ENCODE measurements at places on chromosomes 4 and X.

DNA sequence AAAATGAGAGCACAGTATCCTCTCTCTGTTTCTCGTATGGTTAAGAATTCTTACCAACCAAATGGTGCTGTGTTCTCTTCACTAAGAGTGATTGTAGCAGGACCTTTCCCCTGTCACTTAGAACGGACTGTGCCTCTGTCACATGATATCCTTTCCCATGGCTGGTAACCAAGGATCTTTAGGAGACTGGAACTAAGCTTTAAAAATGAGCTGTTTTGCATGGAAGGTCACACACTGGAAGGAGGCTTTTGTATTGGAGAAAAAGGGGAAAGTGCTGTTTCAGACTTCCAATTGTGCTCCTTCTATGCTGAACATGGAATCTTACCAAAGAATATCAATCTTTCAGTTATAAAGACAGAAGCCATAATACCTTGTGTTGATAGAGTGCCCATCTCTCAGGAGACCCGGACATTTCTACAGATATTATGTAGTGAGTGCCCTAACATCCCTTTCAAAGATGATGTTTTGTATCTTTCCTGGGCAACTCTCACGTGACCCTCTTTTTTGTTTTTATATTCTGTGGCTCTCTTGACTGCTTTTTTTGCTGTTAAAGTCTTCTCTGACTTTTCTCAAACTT, 148.6 kb downstream of the SLC4A4 start:
- no peak for DNase-seq

- DNase-seq: no peak
These were observed 49.9 kb upstream of the GIMD1 start for GRCh38 chr4:106418444-106418843.

DNA sequence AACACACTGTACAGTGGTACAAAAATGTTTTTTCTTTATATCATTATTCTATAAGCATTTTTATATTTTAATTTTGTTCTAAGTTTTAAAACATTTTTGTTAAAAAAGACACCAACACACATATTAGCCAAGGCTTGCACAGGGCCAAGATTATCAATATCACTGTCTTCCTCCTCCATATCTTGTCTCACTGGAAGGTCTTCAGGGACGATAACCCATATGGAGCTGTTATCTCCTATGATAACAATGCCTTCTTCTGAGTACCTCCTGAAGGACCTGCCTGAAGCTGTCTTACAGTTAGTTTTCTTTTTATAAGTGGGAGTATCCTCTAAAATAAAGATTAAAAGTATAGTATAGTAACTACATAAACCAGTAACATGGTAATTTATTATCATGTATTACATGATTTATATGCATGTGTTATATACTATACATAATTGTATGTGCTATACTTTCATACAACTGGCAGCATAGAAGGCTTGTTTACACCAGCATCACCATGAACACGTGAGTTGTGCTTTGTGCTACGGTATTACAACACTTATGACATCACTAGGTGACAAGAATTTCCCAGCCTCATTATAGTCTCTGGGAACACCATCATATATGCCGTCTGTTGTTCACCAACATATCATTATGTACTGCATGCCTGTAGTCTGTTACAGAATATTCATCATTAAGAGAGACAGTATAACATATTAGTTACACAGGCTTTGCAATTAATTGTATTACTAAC, 90.7 kb downstream of the WDFY3 start:
- no peak for DNase-seq

GRCh38 chr4:15253349-15253748, 174.5 kb upstream of the C1QTNF7 start:
- DNase-seq: no peak

- DNase-seq: no peak
These were observed 320.9 kb downstream of the EVC2 start for GRCh38 chr4:5387457-5387856.

GRCh38 chrX:2627272-2627867, 63.7 kb upstream of the CD99 start:
- peak; percentile 12 for DNase-seq

Data from fibroblast of the conjunctiva (primary cell).